Activated CD4-positive, alpha-beta T cell treated with anti-CD3 and anti-CD28 coated beads, Interleukin-2, Interleukin-6, amounts not matched to agents 100 ng/mL and 50 ng/mL, durations not matched to agents 16 hours and 8 hours (primary cell): ENCODE measurements at places on chromosomes 4 and X.

DNA sequence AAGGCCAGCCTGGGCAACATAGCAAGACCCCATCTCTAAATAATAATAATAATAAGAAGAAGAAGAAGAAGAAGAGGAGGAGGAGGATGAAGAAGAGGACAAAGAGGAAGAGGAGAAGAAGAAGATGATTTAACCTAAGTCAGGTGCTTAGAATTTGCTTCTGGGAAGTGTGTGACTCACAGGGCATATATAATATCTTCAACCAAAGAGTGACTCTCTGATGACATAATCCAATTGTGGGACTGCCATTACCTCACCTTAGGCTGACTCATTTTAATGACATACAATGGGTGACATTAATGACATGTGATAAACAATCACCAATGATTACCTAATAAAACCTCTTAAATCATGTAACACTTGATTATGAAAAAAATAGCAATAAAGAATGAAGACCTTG lies 32.7 kb upstream of the MBTPS2 start:
- peak; percentile 1 for DNase-seq

DNA sequence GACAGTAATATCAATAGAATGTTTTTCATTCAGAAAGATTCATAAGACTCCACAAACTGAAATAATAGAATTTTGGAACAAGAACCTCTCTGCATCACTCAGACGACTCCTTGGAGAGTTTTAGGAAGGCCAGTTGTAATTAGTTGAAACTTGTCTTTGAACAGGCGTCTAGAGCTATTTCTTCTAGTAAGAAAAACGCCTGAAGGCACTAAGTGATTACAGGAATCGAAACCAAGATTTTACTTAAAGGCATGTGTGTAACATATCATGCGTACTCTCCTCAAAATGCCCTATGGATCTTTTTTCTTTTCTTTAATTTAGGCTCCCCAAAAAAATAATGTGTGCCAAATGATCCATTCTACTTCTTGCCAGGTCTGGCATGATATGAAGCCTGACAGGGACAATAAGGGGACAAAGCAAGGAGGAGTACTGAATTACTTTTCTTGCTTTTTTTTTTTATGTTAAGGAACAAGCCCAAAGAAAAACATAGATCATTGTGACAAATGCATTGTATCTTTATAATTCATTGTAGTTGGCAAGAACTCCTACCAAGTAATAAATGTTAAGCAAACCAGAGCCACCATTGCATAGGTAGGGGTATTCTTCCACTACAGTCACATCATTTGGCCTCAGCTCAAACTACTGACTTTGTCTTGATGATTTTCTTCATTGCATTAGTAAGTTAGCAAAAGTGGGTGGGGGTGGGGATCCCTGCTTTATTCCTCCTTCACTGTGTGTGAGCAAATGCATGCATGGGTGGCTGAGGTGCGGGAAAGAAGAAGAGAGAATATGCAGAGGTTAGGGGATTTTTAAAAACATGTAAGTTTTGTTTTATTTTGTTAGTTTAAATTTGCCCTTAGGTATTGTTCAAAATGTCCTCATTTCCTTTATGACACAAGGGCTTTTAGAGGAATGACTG lies 79.9 kb upstream of the ATOH1 start:
- DNase-seq: no peak

DNA sequence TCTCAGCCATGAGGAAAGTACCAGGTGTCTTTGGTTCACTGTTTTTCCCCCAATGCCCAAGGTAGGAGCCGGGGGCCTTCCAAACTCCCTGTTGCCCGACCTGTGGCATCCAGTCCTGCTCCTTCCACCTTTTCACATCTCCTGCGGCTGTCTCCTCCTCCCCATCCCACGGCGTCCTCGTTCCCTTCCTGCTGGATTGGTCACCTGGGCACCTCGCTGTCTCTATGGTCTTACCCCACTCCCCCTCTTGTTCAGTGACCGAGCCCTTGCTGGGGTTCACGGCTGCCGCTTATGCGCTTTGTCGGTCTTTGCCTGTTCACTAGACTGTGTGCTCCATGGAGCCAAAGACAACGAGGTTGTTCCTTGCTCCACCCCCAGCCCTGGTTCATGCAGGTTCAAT lies 188.7 kb upstream of the PSAPL1 start:
- DNase-seq: no peak

GRCh38 chrX:15737190-15737958 lies 696 bp upstream of the CA5B start:
- no peak for DNase-seq

- no peak for DNase-seq
Observed at GRCh38 chr4:13892739-13893105, 265.2 kb upstream of the BOD1L1 start.

- DNase-seq: no peak
Observed at GRCh38 chr4:169219440-169219839, 51.3 kb downstream of the SH3RF1 start.
